ENCODE measurements at places on chromosomes 4 and X. TPM values are rescaled to one million over a fixed set of nuclear protein-coding genes. Genes with fewer than 3 reads are reported as not detected.

The BANK1 gene
- total RNA-seq = 0.77 TPM

The FOXR2 gene
- total RNA-seq = not detected

The SOX3 gene
- 2.1 TPM for total RNA-seq

The TLR6 gene
- 2.0 TPM for total RNA-seq

The CXCL8 gene
- 4.7 TPM for total RNA-seq

The SSX4B gene
- total RNA-seq = not detected

The SRPK3 gene
- total RNA-seq = 6.9 TPM

The NEXMIF gene
- total RNA-seq = 13.9 TPM

The GLRA2 gene
- total RNA-seq = 13.6 TPM

The NAA11 gene
- total RNA-seq = not detected

The HOPX gene
- total RNA-seq = 26.4 TPM
